Activated CD8-positive, alpha-beta memory T cell treated with anti-CD3 and anti-CD28 coated beads for 1 hour (primary cell): ENCODE measurements at places on chromosomes 5 and 9.

DNA sequence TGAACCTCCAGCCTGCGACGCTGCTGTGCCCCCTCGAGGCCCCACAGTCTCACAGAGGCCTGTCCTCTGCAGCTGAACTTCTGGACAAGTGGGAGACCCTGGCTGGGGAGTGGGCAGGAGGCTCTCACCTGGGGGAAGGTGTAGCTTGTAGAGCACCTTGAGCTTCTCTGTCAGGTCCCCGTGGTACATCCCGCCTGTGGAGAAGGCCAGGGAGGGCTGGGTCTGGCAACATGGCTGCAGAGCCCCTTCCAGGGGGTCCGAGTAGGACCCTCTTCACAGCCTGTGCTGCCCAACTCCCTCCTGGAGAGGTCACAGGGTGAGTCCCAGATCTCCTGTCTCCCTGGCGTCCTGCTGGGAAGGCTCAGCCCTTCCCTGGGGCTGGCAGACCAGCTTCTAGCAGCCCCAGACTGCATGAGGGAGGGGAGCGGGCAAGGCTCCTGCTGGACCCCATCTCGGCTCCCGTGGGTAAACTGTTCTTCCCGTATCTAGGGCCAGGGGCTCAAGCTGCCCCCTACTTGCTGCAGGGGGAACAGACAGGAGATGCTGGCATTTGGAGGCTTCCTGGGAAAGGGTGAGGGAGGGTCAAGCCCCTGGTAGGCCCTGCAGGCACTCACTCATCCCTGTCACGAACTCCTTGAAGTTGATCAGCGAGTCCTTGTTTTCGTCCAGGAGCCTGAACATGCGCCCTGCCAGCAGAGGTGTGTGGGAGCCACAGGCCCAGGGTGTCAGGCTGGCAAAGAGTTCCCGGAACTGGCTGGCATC is 11.2 kb upstream of the MRNIP start:
- DNase-seq, result no peak

DNA sequence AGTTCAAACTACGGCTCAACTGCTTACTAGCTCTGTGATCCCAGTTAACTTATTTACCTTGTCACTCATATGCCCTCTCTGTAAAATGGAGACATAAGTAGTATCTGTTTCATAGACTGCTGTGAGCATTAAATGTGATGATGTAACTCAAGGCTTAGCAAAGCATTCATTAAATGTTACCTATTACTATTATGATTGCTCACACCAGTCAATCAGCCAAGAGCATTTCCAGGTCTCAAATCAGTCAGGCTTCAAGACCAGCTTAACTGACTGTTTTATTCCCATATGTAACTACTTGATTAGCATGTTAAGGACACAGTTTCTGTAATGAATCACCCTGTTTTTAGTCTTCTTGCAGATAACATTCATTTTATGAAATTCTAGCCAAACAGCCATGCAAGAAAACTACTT is 413.3 kb downstream of the MLLT3 start:
- no peak for DNase-seq

GRCh38 chr9:108272349-108272899 is 583.4 kb downstream of the ACTL7B start:
- no peak for DNase-seq

DNA sequence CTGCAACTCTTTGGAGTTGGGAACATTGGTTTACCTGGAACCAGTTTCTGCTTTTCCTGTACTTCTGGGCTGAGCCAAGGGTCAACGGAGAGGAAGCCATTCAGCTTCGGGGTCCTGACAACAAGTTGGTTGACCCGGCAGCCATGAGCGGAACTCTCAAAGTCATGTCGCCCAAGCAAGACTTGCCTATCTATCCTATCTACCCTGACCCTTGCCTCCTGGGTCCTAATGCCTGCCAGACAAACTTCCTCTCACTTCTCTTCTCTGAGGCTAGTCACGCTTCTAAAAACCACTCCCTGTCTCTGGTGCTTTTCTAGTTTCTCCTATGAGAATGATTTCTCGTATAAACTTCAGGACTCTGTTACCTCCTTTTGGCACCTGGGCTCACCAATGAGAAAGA is 44.7 kb upstream of the CRHBP start:
- DNase-seq, result no peak

GRCh38 chr5:54753034-54753433 is 232.4 kb downstream of the ESM1 start:
- no peak for DNase-seq

GRCh38 chr9:86902586-86902985 is 44.7 kb downstream of the GAS1 start:
- DNase-seq, result no peak

DNA sequence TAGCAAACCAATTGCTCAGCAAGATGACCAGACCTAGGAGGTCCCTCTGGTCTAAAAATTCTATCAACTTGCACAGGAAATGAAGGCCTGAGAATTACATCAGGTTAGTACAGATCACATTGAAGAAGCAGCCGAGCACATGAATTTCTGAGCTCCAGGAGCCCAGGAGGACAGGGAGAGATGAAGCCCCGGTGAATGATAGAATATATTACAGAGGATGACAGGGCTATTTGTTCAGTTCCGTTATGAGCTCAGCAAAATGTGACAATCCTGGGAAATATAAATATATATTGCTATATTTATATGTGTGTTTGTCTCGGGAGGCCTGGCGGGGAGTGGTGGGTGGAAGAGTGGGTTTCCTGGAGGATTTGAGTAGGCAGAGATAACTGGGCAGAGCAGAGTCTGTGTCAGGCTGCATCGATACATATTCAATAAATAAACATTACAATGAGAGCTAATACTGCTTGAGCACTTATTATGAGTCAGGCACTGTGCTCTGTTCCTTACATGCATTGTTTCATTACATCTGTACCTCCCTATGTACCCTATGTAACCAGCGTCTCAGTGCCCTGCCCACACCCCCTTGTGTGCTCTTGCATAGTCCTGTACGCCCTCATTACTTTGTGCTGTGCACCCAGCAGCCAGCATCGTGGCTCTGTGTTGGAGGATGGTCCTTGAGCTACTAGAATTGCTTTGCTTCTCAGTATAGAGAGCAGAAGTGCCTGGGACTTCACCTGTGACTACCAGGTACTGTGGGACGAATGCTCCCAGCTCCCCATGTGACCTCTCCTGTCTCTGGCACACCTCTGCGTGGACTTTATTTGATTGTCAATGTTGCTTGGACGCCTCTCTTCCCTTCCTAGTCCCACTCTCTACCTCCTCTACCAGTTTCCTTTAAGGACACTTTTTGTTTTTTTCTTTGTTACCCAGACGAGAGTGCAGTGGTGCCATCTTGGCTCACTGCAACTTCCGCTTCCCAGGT is 58.1 kb upstream of the KLF9 start:
- DNase-seq, result no peak

- no peak for DNase-seq
Measured at GRCh38 chr5:157283434-157283833, 17.5 kb downstream of the CYFIP2 start.

DNA sequence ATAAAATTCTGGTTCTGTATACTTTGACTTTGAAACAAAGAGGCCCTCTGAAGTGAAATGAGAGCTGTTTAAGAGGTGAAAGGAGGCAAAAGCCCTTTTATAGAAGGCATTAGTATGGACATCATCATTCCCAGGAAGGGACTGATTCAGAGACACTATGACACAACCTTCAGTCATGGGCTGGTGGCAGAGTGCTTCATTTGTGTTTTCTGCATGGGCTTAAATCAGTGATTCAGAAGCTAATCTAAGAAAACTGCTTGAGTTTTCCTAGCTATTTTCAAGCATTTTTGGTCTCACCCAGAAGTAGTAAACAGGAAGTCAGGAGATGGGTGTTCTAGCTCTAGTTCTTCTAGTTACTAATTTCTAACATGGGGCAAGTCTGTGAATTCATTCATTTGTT is 288.9 kb downstream of the TRPM3 start:
- no peak for DNase-seq

GRCh38 chr9:93259490-93260262 is 75.7 kb downstream of the WNK2 start:
- DNase-seq, result no peak

GRCh38 chr5:125054146-125054545 is 307.7 kb upstream of the ZNF608 start:
- DNase-seq, result no peak

DNA sequence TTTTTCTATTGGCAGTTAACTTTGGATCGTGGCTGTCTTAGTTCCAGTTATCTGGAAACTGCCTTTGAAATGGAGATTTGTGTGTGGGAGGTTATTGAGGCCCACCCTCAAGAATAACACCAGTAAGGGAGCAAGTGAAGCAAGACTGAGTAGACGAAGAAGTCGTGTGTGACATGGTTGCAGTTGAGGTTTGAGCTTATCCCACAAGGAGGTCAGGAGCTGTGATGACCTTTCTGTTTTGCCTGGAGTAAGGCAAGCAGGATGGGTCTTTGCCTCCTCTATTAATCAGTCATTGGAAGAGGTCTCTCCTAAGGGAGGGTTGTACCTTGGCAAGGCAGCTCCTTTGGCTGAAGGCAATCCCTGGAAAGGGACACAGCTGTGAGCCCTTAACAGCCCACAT is 49.6 kb upstream of the CTXN3 start:
- no peak for DNase-seq

DNA sequence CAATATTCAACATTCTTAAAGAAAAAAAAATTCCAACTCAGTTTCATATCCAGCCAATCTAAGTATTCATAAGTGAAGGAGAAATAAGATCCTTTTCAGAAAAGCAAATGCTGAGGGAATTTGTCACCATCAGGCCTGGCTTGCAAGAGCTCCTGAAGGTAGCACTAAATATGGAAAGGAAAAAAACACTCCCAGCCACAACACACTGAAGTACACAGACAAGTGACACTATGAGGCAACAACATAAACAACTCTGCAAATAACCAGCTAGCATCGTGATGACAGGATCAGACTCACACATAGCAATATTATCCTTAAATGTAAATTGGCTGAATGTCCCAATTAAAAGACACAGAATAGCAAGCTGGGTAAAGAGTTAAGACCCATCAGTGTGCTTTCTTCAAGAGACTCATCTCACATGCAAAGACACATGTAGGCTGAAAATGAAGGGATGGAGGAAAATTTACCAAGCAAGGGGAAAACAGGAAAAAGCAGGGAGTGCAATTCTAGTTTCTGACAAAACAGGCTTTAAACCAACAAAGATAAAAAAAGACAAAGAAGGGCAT is 33.1 kb downstream of the ANKRD33B start:
- DNase-seq, result no peak

- no peak for DNase-seq
Measured at GRCh38 chr5:10826971-10827370, 65.9 kb upstream of the DAP start.

DNA sequence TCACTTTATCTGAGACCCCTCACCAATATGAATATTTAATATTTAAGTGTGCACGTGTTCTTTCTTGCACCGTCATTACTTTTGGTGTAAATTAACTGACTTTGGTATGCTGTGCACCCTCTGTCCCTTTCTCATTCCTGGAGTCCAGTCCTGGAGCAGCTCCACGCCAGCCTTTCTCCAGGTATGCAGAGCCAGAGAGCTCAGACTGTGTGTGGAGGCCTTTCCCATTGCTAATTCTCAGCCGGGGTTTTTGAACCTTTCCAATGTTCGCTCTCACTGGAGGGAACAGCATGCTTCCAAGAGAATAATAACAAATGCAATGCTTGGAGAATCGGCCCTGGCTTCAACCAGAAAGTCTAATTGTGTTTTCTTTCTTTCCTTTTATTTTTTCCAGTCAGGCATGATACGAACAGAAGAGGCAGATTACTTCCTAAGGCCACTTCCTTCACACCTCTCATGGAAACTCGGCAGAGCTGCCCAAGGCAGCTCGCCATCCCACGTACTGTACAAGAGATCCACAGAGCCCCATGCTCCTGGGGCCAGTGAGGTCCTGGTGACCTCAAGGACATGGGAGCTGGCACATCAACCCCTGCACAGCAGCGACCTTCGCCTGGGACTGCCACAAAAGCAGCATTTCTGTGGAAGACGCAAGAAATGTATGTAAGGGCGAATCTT is 41.7 kb downstream of the ADAMTS16 start:
- no peak for DNase-seq

- DNase-seq, result no peak
Measured at GRCh38 chr9:5651246-5651645, 22.3 kb downstream of the RIC1 start.

DNA sequence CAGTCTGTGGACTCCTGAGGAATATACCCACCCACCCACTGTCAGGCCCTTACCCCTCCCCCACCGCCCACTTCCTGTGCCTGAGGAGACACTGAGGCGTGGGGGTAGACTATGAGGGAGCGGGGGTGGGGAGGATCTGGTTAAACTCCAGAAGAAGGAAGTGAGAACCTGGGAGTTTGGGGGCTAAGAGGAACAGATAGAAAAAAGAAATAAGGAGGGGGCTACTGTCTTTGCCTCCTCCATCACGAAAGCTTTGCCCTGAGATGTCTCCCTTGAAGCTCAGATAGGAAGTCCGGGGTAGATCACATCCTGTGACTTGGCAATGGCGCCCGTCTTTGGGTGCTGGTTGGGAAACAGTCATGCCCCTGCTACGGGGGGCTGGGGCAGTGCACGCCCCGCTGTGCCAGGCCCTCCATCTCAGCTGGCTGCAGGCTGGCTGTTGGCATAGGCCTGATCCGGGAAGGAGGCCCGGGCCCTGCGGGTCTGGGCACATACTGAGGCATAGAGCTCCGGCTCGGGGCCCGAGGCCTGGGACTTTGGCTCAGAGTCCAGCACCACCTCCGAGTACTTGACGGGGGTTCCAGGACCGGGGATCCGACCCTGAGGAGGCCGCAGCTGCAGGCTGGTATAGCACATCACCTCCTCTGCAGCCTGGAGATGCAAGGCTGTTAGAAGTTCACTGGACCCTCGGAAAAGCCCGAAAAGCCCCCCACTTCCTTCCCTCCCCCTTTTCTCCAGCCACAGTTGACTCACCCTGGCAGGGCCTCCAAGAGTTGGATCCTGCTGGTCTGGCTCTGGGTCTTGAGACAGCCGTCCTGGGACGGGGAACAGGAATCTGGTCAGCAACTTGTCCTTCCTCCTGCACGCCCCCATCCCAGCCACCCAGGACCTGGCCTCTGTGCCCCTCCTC is 1.0 kb downstream of the SIT1 start:
- DNase-seq, result no peak

DNA sequence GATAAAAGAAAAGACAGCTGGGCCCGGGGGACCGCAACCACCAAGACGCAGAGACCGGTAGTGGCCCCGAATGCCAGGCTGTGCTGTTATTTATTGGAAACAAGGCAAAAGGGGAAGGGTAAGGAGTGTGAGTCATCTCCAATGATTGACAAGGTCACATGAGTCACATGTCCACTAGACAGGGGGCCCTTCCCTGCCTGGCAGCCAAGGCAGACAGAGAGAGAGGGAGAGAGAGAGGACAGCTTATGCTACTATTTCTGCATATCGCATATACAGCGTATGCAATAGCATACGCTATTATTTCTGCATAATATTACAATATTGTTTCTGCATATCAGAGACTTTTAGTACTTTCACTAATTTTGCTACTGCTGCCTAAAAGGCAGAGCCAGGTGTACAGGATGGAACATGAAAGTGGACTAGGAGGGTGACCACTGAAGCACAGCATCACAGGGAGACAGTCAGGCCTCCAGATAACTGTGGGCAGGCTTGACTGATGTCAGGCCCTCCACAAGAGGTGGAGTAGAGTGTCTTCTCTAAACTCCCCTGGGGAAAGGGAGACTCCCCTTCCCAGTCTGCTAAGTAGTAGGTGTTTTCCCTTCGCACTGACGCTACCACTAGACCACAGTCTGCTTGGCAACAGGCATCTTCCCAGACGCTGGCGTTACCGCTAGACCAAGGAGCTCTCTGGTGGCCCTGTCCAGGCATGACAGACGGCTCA is 50.3 kb downstream of the RFX3 start:
- no peak for DNase-seq
